Activated naive CD4-positive, alpha-beta T cell treated with Interleukin-2 at 50 U/mL for 16 hours (primary cell): ENCODE measurements at places on chromosomes 5 and 9.

- DNase-seq: no peak
Measured at GRCh38 chr9:16708656-16709435, 161.6 kb downstream of the BNC2 start.

DNA sequence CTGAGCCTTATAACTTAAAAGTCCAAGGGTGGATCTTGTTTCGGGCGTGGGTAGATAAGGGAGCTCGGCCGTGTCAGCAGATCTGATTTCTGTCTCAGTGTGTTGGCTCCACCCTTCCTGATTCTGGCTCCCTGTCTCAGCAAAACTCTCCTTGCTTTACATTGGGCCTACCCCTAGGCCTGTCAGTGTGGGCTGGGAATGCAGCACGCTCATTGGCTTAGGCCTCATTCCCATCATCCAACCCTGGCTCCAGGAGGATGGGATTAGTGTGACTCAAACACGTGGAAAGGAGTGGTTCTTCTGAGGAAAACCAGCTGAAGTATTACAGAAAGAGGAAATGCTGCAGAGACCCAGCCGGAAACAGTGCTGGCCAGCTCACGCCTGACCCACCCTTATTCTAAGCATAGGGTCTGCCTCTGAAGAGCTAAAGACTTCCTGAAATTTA is 59.9 kb downstream of the ZFAND5 start:
- peak; percentile 3 for DNase-seq

GRCh38 chr5:112479418-112479817 is 60.3 kb upstream of the EPB41L4A start:
- DNase-seq: no peak

- DNase-seq: no peak
Measured at GRCh38 chr9:124665391-124666058, 105.6 kb downstream of the NR6A1 start.

DNA sequence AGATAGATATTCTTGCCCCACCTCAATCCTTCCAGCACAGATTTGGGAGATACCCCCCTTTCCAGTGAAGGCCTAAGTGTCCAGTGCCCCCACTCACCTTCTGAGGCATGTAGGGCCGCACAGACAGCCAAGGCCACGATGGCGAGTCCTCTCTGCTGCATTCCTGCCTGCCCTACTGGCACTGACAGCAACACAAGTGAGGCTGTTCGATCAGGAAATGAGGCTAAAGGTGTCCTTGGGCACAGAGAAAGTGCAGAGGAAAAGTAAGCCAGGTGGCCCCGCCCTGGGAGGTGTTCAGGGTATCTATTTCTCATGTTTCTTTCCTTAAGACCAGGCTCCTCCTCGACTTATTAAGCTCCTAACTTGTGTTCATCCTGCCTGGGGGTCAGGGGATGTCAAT is at the start of gene CCL28:
CCL28 (minus strand) TSS at position 236 of the 400 bp plus-strand sequence; CDS start at position 161, 75 bp downstream.
- DNase-seq: no peak

- DNase-seq: no peak
Measured at GRCh38 chr9:8558176-8558575, 758.6 kb upstream of the DMAC1 start.

DNA sequence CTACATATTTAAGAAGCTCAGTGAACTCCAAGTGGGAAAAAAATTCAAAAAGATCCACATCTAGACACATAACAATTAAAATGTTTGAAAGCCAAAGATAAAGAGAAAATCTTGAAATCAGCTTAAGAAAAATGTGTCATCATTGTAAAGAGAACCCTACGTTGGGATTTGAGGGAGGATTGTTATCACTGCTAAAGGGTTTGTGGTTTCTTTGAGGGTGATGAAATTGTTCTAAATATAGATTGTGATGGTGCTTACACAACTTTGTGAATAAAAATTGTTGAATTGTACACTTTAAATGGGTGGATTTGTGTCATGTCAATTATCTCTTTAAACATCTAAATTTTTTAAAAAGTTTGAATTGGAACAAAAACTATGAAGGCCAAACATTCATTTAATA is 92.2 kb upstream of the ADAMTS19 start:
- no peak for DNase-seq

DNA sequence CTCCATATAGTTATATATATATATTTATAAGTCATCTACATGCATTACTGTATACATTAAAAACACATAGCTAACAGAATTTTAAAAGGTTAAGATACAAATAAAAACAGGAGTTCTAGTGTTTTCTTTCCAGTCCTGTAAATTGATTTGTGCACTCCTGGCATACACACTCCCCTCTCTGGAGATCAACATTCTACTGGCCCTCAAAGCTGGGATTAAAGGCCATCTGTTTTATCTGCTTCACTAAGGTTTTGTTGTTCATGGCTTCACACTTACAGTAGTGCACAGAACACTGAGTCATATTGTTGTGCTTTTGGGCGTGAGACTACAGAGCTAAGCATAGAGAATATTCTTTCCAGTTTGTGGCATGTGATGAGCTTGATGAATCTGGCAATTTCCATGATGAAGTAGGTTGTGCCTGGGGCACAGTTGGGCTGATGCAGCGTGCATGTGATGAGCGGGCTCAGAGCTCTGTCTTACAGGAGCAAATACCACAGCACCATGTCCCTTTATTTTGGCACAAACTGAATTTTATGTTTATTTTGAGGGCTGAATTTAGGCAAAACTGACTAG is 98.2 kb downstream of the TAF11L14 start:
- no peak for DNase-seq

GRCh38 chr5:157785801-157786200 is 42.3 kb downstream of the LSM11 start:
- DNase-seq: no peak

DNA sequence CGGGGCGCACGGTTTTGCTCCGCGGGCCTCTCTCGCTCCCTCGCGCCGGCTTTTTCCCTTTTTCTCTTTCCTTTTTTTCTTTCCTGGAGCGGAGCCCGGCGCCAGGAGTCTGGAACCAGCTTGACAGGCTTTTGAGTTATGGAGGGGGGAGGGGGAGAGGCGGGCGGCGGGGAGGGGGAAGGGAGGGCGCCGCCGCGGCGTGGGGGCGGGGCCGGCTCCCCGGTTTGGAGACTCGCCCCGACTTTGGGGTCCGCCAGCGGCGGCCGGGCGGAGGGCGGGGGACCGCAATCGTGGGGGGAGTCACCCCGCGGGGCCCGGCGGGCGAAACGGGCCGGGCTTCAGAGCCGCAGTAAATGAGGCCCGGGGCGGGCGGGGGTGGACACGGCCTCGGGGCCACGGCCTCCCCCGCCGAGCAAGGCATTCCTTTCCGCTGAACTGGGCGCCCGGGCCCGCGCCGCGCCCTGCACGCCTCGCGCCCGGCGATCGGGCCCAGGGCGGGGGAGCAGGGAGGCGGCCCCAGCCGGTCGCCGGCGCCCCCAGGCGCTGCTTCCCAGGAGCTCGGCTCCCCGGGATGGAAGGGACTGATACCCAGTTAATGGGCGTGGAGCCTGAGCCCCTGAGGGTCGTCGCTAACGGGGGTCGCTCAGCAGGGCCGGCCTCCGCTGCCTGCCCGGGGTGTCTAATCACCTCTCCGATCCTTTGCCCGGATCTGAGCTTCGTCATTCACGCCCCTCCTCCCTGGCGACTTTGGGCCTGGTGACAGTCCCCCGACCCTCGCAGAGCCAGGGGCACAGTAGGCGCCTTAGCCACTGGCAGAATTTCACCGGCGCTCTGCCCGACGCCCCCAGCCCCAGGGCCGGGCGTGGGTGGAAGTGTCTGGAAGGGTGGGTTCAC is 138.1 kb downstream of the C9orf50 start:
- peak; percentile 34 for DNase-seq

DNA sequence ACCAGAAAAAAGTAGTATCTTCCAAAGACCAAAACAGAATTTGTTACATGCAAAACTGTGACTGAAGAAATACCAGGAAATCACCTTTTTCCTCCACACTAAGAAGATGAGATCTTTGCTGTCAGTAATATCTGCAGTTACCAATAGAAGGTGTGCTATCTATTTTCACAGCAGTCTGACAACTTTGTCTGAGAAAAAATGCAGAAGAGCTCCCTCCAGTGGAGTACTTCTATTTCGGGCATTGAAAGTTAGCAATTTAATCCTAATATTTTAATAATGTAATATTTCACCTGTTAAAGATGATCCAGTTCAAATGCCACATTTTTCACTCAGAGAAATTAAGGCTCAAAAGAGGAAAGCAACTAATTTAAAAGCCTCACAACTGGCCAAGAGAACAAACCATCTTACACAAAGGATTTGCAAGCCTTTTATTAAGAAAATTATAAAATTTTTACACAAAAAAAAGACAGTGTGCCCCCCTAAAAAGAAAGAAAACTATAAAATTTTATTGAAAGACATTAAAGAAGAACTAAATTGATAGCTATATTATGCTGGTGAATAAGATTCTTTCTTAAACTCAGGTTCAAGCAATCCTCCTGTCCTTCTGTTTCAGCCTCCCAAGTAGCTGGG is 50.6 kb downstream of the DEPDC1B start:
- DNase-seq: no peak
